Cardiac fibroblast (primary cell): ENCODE measurements at places on chromosomes 3 and 15.

DNA sequence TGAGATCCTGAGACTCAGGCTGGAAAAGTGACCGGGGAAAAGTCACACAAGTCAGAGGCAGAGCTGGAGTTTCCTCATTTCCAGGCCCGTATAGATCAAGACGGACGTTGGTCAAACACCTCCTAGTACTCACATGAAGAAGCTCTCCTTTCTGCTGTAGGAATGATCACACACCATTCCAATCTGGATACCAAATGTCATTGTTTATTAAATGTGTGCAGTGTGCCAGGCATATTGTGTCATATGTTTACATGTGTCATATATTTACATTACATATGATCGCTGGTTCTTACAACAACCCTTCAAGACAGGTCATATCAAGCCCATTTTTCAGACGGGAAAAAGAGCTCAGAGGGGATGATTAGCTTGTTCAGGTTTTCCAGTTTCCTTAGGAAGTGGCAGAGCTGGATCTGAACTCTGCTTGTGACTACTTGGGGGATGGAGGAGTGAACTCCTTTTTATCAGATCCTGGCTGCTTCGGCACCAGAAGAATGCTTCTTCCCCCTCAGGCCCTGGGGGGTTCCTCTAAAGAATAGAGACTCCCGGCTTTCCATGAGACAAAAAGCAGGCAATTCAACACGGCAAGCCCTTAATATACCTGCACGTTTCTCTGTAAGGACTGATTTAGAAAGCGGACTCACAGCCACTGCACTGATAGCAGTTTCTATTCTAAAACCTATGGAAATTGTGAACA, 41.9 kb downstream of the FAM43A start:
- DNase-seq, result no peak

DNA sequence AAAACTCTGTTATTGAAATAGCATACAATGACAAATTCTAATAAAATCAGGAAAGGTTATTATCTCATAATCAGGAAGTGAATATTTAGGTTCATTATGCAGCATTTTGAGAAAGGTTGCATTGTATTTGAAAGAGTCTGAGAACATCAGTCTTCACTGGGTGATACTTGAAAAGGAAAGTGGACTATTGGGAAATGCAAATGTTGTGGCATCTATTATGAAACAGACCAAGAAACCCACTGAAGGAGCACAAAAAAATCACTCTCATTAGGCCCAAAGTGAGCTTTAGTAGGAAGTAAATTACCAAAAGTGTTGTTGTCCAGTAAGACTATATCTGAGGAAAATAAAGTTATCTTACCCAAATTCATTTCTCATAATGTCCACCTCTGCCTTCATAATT, 90.8 kb downstream of the ZPLD1 start:
- DNase-seq, result no peak

- no peak for DNase-seq
Measured at GRCh38 chr3:160546727-160547126, 18.6 kb downstream of the KPNA4 start.

DNA sequence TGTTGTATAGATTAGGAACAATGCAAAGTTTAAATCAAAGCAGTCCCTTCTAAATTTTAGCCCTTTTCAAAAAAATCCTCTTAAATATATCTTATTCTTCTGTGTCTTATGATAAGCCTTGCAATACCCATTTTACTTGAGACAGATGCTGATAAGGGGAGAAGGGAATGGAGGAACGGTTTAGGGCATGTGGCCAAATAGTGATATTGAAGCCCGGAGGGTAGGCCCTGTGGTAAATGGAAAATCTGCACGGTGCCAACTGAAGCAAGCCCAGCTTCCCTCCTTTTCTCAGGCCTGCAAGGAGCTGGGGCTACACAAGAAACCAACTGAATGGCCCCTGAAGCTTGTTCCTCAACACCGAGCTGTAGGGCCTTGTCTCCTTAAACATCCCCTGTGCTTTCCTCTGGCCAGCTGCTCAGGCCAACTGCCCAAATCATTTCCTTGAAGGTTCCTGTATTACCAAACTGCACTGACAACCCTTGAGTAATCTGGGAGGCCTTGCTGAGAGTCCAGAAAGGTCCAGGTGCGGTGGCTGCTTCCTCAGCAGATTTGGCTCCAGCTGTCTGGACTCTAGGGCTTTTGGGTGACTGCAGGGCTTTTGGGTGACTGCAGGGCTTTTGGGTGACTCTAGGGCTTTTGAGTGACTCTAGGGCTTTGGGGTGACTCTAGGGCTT, 67.2 kb downstream of the NCEH1 start:
- peak; percentile 26 for DNase-seq

DNA sequence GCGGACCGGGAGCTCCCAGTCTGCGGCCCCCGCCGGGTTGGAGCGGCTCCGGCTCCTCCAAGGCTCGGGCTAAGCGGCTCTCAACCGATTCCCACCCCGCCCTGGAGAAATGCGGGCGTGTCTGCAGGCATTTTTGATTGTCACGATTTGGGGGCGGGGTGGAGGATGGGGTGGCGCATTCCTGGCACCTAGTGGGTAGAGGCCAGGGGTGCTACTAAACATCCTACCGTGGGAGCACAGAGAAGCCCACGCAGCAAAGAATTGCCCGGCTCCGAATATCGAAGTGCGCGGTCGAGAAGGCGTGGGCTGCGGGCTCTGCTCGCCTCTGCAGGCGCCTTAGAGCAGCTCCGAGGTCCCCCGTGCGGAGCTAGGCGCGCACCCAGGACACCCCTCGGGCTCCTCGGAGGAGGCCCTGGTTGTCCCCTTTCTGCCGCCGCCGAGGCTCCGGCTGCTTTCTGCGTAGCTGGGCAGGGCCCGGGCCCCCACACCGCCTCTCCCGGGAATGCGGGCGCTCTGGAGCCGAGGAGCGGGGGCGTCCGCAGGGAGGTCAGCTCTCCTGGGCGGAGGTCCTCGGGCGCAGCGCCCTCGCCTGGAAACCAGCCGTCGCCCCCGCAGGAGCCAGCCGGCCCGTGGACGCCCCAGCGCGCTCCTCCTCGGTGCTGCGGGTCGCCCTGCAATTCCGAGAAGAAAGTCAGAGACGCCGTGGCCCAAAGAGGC, 16.5 kb upstream of the LAMP3 start:
- peak; percentile 57 for DNase-seq

DNA sequence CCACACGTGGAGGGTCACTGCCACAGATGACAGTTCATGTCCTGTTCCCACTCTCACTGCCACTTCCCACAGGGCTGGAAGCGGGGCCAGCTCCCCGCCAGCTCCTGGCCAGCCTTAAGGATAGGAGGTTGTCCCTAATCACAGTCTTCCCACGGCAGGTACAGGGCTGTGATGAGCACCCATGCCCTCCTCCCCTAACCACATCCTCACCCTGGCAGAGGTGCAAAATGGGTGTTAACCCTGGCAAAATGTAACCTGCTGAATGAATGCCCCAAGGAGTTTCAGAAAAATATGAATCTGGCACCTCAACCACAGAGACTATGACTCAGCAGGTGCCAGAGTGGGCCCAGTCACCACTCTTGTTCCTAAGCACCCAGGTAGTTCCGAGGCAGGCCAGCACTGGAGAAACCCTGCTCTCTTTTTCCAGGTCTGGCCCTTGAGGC, 185.1 kb upstream of the TPM1 start:
- no peak for DNase-seq

DNA sequence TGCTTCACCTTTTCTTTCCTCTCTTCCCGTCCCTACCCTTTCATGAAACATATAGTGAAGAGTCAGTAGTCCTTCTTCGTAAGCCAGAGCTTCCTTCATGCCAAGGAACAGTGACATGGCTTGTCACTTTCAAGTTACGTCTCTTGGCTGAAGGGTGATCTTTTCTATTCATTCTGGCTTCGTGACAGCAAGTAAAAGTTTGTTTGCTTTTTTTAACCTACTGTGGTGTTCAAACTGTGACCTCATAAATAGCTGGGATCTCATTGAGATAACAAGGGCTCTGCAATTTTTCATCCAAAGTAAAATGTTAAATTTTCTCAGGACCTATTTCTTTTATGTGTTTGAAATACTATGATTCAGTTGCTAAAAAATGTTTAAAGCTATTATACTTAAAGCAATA, 10.5 kb downstream of the CDIN1 start:
- peak; percentile 46 for DNase-seq

- no peak for DNase-seq
Measured at GRCh38 chr15:99677540-99678134, 55.6 kb downstream of the LYSMD4 start.

DNA sequence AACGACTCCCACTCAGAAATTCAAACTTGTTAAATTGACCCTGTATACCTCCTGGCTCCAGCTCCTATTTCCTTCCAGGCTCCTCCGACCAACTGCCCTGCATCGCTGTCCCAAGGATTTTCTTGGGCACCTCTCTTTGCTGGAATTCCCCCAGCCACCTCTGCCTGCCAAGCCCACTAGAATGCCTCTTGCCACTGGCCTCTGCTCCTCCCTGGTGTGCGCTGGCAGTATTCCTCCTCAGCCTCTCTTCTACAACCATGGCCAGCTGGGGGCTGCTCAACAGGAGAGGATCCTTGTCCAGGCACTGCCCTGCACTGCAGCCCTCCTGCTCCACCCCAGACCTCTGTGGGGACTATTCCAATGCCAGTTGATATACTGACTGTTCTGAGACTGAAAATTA, 7.4 kb downstream of the WNT7A start:
- no peak for DNase-seq

- peak; percentile 5 for DNase-seq
Measured at GRCh38 chr3:32077260-32078084, 28.9 kb upstream of the GPD1L start.

- no peak for DNase-seq
Measured at GRCh38 chr15:80923668-80924067, 66.0 kb downstream of the MESD start.

DNA sequence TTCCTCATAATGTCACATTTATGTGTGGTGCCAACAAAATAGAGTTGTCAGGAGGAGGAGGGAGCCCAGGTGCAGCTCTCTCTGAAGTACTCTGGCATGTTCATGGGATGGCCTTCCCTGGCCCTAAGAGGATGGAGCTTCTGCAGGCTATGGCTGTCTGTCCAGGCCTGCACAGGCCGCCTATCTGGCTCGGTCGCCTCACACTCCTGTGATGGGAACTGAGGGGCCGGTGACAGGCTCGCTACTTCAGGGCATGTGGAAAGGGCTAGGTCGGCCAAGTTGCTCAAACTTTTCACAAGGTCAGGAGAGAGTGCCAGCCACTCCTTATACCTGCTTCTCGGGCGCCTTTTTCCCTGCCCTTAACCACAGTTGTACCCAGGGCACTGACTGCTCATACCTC, 51.1 kb downstream of the SOX14 start:
- DNase-seq, result no peak

DNA sequence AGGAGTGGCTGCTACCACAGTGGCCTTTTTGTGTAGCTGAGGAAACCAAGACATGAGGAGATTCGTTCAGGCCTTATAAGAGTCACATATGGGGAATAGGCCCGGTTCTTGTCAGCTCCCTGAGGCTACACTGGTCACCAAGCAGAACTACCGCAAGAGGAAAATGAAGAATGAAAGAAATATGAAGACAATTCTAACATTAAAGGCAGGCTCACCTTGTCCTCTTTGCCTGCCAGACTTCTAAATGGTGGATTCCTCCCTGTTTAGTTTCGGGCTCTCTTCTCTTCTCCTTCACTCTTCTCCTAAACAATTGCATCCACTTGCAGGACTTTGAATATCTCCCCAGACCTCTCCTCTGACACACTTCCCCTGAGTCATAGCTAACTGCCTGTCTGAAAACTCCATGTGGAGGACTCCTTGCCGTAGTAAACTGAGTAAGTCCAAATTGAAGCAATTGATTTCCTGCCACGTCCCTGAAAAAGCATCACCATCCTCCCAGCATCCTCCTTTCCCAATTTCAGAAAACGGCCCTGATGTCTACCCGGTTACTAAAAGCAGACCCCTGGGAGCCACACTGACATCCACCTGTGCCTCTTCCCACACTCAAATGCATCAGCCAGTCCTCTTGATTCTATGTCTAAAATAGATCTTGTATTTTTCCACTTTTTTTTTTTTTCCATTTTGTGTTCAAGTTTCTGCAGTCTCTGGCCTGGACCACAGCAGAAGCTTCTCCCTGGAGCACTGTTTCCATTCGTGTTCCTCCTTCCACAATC, 30.3 kb upstream of the VEPH1 start:
- DNase-seq, result peak; percentile 81

DNA sequence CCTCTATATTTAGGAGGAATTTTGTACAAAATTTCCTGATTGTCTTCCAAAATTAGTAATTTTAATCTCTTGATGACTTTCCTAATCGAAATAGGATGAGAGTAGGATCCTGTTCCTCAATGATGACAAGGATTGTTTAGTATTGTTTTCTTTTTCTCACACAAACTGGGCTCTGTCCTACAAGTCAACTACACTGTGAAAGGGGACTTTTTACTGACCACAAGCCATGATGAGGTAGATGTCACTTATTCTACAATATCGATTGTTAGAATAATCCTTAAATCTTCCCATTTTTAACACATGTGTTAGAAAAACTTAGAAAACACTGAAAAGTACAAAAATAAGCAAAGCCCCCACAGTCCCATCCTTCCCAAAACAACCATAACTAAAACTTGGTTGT, 35.8 kb upstream of the TSC22D2 start:
- no peak for DNase-seq

DNA sequence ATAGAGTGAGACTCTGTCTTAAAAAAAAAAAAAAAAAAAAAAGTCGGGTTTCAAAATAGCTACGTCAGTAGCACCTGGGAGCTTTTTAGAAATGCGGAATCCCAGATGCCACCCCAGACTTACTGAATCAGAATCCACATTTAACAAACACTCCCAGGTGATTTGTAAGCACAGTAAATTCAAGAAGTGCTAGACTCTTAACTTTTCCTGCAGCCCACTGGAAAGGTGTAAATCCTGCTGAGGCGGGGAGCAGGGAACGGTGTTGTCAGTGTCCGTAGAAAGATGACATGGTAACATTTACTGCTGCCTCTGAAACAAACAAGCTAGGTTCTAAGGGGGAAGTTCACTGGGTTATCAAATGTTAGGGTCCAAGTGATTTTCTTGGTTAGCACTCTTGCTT, 2.4 kb upstream of the AKAP13 start:
- no peak for DNase-seq

DNA sequence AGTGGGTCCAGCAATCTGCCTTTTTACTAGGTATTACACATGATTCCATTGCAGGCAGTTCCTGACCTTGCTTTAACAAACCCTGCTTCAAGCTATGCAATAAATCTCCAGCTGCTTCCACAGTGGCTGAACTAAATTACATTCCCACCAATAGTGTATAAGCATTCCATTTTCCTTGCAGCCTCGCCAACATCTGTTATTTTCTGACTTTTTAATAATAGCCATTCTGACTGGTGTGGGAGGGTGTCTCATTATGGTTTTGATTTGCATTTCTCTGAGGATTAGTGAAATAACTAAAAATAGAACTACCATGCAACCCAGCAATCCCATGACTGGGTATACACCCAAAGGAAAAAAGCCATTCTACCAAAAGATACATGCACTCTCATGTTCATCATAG, 36.4 kb upstream of the DNAJC13 start:
- DNase-seq, result no peak

- DNase-seq, result no peak
Measured at GRCh38 chr15:65076486-65077290, at the start of gene KBTBD13. KBTBD13 (plus strand) TSS chr15:65076746; CDS start chr15:65076816, 70 bp downstream.
